ENCODE measurements at places on chromosomes 3 and 15.

DNA sequence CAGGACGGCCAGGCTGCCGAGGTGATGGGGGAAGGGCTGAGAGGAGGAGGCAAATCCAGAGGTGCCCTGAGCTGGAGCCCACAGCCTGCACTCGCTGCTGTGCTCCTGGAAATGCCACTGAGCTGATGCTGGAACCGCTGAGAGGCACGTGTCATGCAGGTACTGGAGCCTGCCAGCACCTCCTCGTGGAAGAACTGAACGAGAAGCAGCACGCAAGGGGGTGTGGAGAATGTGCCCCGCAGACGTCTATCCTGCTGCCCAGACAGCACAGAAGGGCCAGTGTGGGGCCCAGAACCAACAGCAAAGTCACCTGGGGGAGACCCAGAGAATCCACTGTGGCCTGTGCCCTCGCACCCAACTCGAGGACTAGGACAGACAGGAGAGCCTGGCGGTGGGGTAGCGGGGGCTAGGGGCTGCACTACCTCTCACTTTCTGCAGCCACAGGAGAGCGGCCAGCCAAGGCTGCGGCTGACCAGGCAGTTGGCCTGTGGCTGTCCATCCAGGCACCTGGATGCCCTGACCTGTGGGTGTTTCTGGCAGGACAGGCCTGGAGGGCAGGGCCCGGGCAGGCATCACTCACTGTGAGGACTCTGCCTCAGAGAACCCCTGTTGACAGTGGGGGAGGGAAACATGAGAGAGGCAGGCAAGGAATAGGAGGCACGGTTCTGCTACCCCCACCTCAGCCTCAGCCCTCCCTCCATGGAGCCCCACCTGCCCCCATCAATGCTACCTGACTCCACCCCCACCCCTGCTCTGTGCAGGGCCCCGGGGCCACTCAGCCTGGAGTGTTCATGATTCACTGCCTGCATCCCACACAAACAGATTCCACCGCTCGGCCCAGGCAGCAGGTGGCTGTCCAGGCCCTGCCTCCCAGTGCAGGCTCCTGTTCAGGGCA lies 213.1 kb downstream of the TBC1D2B start:
- no peak for DNase-seq

- peak; percentile 6 for DNase-seq
Measured at GRCh38 chr15:75203908-75204263, 2.2 kb downstream of the C15orf39 start.

GRCh38 chr3:180239939-180240338 lies 203.2 kb upstream of the PEX5L start:
- DNase-seq: no peak

- DNase-seq: peak; percentile 74
Measured at GRCh38 chr3:78941587-78941986, 826.2 kb downstream of the ROBO1 start.

DNA sequence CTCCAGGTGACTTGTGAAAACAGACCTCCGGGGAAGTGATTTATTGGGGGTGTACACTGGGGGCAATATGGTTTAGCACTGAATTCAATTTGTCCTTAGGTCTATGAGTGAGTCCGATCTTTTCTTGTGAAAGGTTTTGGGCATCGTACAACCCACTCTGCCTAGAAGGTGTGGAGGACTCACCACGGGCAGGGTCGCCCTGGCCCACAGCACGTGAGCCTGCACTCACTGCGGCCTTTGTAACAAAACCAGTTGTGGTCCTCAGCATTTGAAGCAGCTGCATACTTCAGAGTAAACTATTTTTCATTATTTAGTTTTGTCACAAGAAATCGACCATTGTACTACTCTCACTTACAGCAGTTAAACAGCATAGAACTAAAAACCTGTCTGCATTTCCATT lies 72.6 kb upstream of the BLM start:
- DNase-seq: no peak

- peak; percentile 75 for DNase-seq
Measured at GRCh38 chr3:141646760-141647561, 91.1 kb upstream of the RNF7 start.

DNA sequence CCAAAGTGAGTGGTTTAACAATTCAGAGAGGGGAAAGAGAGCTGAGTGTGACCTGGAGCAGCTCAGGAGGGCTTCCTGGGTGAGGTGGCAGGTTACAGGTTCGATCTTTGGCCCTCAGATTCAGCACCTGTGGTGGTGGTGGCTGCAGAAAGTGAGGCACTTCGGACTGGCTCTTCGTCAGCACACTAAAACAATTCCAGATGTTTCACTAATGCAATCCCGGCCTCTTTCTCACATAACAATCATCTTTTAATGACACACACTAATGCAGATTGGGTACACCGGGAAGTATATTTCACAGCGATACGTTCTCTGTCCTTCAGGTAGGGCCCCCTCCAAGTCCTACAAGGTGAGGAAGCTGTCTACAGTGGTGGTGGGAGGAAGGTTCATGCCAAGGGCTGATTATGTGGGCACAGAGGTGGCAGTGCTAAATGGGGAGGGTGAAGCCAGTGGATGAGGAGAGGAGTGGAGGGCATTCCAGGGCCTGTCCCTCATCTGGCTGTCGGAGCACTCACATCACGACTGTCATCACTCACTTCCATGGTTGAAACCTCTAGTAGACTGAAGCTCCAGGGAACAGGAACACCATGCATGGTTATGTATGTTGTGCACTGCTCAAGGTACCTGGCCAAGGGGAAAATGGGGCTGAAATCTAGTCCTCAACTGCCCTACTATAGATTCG lies 171.1 kb downstream of the RAB11A start:
- no peak for DNase-seq

DNA sequence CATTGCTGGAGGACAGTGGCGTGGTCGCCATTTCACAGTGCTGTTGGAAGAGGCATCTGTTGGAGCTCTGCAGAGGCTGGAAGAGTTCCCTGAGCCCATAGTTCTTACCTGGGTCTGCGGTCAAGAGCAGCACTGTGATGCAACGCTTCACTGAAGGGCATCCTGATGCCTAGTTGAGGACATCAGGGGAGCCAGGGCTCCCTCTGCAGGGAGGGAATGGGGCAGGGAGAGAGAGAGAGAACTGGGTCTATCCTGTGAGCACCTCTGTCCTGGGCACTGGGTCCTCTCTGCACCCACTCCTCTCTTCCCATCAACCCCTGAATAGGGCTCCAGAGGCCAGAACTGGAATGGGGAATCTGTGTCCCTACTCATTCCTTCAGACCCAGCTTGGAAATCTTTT lies 23.9 kb upstream of the MOBP start:
- DNase-seq: no peak

- DNase-seq: no peak
Measured at GRCh38 chr3:43755516-43756200, 64.9 kb downstream of the ABHD5 start.

GRCh38 chr3:98188545-98188944 lies 22.0 kb downstream of the OR5H15 start:
- DNase-seq: peak; percentile 3

DNA sequence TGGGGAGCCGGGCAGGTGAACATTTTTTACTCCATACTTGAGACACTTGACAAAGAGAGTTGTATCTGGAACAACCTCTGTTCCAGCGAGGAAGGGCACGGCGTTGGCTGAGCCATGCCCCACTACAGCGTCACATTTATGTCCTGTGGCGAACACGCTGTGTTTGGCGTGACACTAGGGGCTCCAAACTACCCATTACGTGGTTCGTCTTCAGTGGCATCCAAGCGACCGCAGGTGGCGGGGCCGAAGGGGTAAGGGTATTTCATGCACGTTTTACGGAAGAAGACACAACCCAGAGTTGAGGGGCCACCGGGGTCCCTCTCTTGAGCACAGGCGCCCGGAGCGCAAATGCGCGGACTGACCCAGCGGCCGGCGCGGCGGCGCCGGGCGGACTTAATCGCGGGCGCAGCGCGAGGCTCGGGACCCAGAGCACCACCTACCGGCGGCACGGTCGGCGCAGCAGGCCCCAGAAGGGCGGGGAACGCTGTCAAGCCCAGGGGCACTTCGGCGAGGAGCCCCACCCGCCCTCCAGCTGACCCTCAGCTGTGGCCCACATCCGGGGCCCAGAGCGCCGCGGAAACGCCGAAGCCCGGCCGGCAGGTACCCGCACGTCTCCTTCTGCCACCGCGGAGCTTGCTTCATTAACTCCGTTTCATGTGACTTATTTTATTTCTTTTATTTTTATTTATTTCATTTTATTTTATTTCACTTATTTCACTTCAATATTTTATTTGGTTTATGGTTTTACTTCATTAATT lies 36.4 kb upstream of the TRIM71 start:
- DNase-seq: peak; percentile 81

- no peak for DNase-seq
Measured at GRCh38 chr3:120274739-120275167, 10.3 kb downstream of the GPR156 start.

DNA sequence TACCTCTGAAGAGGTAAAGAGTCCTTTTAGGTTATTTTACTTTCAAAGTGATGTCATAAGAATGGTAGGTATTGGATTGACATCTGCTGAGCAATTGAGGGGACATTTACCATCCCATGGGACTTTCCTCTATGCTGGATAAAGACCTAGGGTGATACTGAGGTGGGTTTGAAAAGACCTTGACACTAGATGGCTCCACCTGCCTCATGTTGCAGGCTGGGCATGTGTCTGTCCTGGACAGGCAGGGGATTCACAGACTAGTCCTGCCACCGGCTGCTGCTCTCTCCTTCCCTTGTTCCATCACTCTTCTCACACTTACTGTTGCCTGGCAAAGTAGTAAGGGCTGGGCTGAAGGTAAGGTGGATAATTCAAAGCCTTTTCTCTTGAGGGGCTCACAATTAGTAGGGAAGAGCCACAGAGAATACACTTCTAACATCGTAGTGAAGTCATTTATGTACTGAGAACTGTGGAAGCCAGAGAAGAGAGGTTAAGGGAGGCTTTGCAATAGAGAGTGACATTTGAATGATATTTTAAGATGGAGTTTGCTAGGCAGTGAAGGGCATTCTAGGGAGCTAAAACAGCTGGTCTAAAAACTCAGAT lies 27.7 kb downstream of the TRAK1 start:
- DNase-seq: peak; percentile 44

DNA sequence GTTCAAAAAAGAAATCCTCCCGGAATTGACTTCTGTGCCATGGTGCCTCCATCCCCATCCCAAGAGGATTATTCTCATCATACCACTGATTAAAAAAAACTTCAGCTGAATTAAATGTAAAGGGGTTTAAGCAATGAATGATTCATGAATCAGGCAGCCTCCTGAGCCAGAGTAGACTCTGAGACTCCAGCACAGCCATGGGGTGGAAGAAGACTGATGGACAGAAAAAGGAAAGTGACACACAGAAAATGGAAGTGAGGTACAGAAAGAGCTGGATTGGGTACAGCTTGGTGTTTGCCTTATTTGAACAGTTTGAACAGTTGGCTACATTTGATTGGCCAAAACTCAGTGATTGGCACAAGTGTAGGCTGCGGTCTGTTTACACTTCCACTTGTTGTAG lies 224.8 kb upstream of the ATP10A start:
- DNase-seq: no peak

GRCh38 chr3:190323246-190323626 lies 990 bp upstream of the CLDN1 start:
- no peak for DNase-seq

- DNase-seq: no peak
Measured at GRCh38 chr3:19432669-19433068, 284.4 kb downstream of the KCNH8 start.

DNA sequence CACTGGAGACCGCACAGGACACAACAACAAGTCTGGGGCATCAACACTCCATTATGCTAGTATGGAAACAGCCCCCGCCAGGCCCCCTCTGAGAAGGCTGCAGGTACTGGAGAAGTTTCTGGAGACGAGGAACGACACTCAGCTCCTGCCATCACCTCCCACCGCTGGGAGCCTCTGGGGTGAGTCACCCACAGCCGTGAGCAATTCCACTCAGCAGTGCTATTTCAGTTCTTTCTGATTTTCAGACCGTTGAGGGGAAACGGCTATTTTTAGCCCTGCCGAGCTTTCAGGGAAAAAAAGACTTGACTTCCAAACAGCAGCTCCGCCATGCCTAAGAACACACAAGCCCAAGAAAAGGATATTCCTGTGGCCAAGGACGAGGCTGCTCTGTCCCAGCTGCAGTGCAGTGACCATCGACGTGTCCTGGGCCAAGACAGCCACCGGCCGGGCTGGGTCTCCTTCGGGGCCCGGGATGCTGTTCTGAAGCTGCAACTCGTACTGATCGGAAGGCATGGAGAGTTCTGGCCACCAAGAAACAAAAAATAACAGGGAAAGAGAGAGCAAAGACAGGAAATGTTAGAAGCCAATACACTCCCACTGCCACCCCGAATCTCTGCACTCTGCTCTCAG lies 40.8 kb downstream of the NUP210 start:
- DNase-seq: peak; percentile 80

GRCh38 chr15:29880886-29881285 lies 58.6 kb upstream of the TJP1 start:
- no peak for DNase-seq

DNA sequence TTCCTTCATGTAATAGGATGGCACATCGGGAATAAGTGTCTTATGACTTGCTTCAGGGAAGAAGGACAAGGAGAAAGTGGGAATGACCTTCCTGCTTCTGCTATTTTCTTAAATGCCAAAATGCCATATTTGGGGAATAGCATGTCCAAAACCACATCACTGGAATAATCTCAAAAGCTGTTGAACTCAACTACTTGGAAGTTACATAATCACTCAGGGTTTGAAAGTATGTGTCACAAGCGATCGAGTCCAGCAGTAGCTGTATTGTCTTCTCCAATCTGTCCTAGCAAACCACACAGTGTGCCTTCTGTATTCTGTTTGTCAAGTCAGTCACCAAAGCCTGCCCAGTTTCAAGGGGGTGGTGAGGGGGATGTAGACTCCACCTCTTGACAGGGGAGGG lies 58.3 kb upstream of the GADL1 start:
- DNase-seq: no peak

- DNase-seq: no peak
Measured at GRCh38 chr3:8540456-8540855, 38.8 kb downstream of the LMCD1 start.

- no peak for DNase-seq
Measured at GRCh38 chr15:76034111-76034510, 21.9 kb upstream of the NRG4 start.

GRCh38 chr3:49519916-49520385 lies 34.3 kb upstream of the BSN start:
- no peak for DNase-seq

DNA sequence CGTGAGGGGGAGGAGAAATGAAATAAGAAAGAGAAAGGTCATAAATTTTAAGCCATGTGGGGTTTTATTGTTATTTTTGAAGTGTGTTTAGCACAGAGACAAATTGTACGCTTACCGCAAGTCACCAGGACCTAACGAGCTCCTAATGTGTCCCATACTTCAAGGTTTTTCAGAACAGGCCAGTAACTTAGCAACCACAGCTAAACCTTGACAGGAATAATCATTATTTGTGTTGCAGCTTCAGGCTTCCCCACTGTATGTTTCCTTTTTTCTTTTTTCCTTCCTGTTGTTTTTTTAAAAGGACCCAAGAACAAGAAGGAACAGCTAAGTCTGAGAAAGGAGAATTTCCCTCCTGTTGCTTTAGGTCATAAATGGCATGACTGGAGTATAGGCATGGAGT lies 160.8 kb downstream of the TUSC7 start:
- DNase-seq: no peak
